ENCODE measurements at places on chromosomes 12 and 14.

DNA sequence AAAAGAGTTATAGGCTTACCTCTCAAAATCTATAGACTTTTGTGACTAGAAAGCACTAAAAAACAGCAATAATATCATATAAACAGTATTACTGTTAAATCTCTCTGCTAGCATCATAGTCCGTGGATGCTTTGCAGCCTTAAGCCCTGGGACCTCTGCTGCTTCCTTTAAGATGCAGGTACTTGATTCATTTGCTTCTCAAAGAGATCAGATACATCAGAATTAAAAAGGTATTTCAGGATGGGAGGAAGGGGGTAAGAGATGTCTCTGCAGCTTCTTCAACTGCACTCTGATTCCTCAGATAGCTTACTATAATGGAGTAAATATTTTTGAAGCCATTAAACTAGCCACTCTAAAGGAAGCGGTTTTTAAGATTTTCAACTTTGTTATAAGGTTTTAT is 49.3 kb downstream of the PAPLN start:
- DNase-seq, result no peak

GRCh38 chr12:98332642-98333041 is 182.7 kb upstream of the TMPO start:
- DNase-seq, result no peak

DNA sequence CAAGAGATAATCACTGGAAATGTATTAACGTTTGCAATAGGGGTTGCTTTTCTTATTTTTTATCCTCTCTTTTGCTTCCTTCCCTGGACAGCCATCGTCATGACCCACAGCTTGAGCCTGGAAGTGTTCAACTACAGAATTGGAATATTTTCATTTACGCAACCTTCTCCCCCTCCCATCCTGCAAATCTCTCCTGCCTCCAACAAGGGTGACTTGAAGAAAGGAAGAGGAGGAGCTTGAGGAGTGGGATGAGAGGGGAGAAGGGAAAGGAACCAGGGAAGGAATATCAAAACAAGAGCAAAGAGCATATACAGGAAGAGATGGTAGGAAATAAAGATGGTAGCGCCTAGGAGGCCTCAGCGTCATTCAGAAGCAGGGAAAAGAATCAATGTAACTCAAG is 1.6 kb upstream of the MANSC4 start:
- no peak for DNase-seq

GRCh38 chr12:124608450-124608870 is 41.0 kb upstream of the NCOR2 start:
- no peak for DNase-seq

DNA sequence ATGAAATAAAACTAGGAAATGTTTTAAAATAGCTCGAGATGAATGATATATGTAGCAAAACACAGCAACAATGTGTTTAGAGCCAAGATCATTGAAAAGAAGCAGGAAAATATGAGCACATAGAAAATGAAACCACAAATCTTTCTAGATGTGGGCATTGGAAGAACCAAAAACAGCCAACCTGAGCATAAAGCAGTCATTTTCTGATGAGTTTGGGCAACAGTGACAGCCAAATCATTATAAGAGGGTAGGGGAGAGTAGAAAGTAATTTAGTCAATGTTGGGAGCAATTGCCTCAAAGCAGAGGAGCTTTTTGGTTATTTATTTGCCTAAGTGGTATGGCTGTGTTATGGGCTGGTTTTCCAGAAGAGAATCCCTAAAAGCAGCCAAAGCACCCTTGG is 8.8 kb upstream of the BICDL1 start:
- no peak for DNase-seq

DNA sequence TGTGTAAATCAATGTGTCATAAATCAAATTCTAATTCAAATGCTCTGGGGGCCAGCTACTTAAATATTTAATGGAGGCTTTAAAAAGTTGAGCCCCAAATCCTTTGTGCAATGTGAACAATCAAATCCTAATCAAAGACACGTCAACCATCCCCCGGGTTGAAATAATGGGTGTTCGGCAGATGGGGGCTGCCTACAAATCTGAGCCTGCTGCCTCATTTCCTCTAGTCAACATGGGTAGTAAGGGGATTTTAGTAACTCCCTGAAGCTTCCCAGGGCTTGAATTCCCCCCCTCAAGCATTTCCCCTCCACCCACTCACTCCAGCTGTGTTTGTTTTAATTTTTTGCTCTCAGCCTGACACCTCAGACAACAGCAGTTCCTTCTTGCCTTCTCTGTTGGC is 37.8 kb downstream of the SRRM4 start:
- DNase-seq, result no peak

Measured in stimulated activated CD8-positive, alpha-beta memory T cell treated with anti-CD3 and anti-CD28 coated beads, Interleukin-4, amount 100 ng/mL, for 1 hour (primary cell).